ENCODE measurements at places on chromosomes 1 and 21.

DNA sequence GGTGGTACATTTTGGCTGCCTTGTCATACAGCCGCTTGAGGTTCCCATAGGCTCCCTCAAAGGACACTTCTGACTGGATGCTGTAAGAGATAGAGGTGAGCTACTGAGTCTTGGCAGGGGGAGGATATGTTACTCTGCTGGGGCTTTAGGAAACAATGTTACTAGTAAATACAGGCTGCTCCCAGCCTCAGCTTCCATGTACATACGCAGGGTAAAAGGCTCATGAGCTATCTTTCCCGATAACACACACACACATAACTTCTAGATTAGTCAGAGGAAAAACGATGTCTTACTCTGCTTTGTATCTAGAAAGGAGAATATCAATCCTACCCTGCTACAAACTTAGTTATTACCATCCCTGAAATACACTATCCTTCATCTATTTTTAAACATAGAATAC lies 14.3 kb downstream of the SMG5 start:
- no peak for DNase-seq

DNA sequence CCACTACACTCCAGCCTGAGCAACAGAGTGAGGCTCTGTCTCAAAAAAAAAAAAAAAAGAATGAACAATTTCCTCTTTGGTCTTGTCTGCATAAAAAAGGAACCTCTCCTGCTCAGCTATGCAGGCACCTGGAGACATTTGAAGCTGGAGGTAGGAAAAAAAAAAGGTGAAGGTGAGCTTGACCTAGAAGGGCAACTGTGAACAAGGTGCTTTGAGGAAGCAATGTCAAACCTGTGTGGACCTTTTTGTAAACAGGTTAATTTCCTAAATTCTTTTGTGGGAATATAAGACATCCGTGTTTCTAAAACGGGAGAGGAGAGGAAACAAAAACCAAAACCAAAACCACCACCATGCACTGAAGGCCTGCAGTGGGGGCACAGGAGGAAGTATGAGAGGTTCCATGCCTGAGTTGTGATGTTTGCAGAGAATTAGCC lies 77.5 kb downstream of the SLC45A1 start:
- no peak for DNase-seq

DNA sequence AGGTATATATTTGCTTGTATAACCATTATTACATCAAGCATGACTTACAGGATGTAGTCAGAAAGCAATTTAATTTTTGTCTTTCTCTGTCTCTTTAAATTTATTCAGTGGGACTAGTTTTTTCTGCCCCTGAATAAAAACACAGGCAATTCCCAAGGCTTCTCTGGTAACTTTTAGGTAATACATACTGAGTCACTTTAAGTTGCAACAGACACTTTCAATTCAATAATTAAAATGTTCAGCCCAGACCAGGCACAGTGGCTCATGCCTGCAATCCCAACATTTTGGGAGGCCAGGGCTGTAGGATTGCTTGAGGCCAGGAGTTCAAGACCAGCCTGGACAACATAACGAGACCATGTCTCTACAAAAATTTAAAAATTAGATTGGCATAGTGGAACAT lies 12.3 kb downstream of the SLC44A3 start:
- peak; percentile 60 for DNase-seq

DNA sequence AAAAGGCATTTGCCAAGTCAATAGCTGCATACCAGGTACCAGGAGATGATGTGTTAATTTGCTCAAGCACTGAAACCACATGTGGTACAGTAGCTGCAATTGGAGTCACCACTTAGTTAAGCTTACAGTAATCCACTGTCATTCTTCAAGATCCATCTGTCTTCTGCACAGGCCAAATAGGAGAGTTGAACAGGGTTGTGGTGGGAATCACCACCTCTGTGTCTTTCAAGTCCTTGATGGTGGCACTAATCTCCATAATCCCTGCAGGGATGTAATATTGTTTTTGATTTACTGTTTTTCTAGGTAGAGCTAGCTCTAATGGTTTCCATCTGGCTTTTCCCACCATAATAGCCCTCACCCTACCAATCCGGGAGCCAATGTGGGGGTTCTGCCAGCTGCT lies 91.9 kb downstream of the FCRL5 start:
- DNase-seq = no peak

DNA sequence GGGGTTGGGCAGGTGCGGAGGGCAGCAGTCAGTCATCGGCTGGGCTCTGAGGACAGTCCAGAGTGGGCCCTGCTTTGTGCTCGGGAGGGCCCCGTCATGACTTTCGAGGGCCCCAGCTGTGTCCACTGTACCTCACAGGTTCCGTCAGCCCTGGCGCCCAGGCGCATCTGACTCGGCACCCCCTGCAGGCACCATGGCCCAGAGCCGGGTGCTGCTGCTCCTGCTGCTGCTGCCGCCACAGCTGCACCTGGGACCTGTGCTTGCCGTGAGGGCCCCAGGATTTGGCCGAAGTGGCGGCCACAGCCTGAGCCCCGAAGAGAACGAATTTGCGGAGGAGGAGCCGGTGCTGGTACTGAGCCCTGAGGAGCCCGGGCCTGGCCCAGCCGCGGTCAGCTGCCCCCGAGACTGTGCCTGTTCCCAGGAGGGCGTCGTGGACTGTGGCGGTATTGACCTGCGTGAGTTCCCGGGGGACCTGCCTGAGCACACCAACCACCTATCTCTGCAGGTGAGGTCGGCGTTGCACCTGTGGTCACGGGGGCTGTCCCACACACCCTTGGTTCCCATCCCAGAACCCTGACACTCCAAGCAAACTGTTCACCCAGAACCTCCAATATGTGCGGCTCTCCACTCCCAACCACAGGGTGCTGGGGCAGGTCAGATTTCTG lies 7.8 kb downstream of the PODN start:
- no peak for DNase-seq

DNA sequence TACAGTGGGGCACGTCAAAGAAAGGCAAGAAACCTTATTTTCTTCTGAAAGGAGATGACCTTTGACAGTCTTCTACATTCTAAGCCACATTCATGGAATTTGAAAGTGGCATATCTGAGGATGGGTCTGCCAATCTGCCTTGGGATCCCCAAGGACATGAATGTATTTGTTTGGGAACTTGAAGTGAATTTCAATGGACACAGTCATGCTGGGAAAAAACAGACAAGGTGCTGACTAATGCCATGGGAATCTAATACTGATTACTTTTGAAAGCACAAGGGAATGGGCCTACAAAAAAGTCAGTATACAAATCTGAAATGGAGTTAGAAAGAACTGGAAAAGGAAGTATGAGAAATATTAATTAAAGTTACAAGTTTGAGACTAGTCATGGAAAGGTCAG lies 128.8 kb downstream of the KCNJ6 start:
- DNase-seq = peak; percentile 89

- DNase-seq = no peak
Measured at GRCh38 chr1:106817575-106817974, 238.9 kb upstream of the PRMT6 start.

- no peak for DNase-seq
Measured at GRCh38 chr1:41874151-41874719, 44.5 kb downstream of the HIVEP3 start.

DNA sequence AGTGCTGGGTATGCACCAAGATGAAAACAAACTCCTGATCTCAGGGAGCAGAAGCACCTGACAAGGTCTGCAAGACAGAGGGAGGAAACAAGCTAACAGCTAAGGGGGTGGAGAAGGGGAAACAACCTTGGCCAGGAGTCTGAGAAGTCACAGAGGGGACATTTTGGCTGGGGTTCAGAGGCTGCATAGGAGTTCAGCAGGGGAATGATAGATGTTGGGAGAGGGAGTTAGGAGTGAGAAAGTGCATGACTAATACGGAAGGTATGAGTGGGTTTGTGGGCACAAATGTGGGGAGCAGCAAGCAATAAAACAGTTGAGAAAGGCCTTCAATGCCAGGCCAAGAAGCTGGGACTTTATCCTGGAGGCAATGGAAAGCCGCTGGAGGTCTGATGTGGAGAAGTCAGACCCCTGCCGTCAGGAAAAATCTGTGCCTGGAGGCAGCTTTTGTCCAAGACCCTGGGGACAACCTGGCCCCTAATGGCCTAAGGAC lies 16.4 kb downstream of the EPHA2 start:
- peak; percentile 94 for DNase-seq

DNA sequence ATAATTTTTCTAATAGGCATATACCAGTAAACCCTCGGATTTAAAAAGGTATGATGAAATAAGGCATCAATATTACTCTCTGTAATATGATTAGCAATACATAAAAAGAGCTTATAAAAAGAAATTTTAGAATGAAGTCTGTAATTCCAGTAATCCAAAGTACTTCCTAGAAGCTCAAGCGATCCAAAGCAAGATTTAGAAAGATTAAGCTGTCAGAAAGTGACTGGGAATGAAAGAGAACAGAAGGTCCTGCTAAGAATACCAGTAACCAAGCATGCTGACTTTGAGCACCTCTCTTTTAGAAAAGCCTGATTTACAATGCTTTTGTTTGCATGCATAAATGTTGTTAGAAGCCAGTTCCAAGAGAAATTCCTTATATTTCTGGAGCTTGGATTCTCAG lies 125.1 kb downstream of the GIPC2 start:
- DNase-seq = no peak

DNA sequence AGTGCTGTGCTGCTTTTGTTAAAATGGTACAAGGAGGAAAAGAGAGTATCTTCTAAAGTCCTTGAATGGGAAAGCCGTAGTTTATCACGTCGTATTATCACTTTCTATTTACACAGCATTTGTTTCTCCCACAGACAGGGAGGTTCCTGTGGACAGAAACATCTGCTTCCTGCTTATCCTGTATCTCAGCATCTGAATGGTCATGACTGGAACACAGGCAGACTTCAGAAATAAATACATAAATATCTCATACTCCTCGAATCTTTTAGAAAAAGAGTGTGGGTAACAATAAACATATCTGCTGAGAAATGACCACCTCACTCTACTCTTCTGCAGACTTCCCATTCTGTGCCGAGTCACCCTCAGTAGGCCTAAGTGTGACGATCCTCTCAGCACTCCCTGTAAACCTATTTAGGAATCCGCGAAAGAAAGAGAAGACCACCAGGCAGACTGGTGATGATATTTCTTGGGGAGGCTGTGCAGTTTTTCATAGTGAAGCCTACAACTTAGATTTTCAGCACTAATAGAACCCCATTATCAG lies 393.5 kb downstream of the SMYD3 start:
- no peak for DNase-seq

DNA sequence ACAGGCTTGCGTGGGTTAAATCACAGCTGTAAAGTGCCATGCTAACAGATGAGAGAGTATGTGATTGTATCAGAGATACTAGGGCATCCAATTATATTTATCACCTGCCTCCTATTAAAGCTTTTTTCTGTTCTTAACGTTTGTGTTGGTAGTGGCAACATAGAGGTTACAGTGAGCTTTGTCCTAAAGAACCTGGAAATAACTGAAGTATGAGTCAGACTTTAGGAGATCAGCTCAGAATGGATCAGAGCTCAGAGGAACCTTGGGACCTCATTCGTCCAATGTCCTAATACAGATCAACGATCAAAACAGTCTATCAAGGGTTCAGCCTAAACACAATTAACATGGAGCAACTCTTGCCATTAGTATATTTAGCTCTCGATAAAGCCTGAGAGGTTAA lies 81.0 kb downstream of the RGS7 start:
- DNase-seq = peak; percentile 8

GRCh38 chr21:36602735-36603134 lies 96.2 kb upstream of the SIM2 start:
- no peak for DNase-seq

- no peak for DNase-seq
Measured at GRCh38 chr1:39901714-39902459, at the start of gene MYCL. Gene MYCL, minus strand, starts transcription at chr1:39901917. Its CDS starts 483 bp downstream, at chr1:39901434.
